ENCODE measurements at places on chromosomes 1 and 21. TPM values are rescaled to one million over a fixed set of nuclear protein-coding genes. Genes with fewer than 3 reads are reported as not detected.

TMEM52 gene
- total RNA-seq: 0.99 TPM

GLRX2 gene
- total RNA-seq: 32.9 TPM

DNA sequence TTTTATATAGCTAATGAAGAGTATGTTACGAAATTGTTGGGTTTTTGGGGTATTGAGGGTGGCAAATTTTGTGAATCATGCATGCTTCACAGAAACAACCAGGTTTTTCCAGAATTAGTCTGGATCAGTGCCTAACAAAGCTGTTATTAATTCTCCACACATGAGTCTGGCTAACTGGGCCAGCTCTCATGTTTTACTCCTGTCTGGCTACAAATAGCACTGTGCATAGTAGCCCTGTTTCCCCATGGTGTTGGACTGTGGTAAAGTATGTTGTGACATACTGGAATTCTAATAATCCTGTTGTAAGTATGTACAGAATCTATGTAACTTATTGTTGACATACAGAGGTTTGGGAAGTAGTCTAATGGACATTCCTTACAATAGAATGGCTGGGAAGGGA lies 35.8 kb downstream of the S100B start:
- H3K27ac ChIP-seq: no peak overlapping the region
- no peak overlapping the region for H3K4me3 ChIP-seq
- H3K36me3 ChIP-seq: peaks cover 46% of the 10 kb centered on the region
- peaks cover 7% of the 10 kb centered on the region for H3K4me1 ChIP-seq
- no peak for DNase-seq

- H3K36me3 ChIP-seq: no peaks in the 10 kb centered on the region
- no peak for DNase-seq
- peak overlapping the region; percentile 57 for H3K27ac ChIP-seq
These were observed 6.2 kb upstream of the AGTRAP start for GRCh38 chr1:11729498-11730428.

- peaks cover 10% of the 10 kb centered on the region for H3K36me3 ChIP-seq
- peaks cover 13% of the 10 kb centered on the region for H3K4me1 ChIP-seq
- H3K27me3 ChIP-seq: peaks cover 6% of the 10 kb centered on the region
- H3K27ac ChIP-seq: no peak overlapping the region
These were observed 34.7 kb downstream of the LRRC3 start for GRCh38 chr21:44489962-44490361.

DNA sequence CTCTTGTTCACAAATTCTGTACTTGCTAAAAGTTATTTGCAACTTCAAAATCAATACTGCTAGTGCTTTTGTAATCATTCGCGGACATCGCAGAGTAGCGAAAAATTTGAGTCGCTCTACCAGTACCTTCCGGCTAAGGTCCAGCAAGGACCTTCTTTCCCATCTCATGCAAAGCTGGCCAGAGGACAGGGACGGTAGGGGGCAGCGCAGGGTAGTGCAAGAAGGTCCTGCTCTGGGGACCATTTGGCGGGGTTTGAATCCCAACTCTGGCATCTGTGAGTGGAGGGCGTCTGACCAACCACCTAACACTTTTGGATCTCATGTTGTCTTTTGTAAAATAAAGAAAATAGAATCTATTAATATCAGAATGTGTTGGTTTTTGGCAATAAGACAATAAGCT lies 258.3 kb downstream of the SPATA17 start:
- no peaks in the 10 kb centered on the region for H3K4me1 ChIP-seq
- no peaks in the 10 kb centered on the region for H3K36me3 ChIP-seq
- H3K27me3 ChIP-seq: no peaks in the 10 kb centered on the region
- H3K4me3 ChIP-seq: no peak overlapping the region
- no peak overlapping the region for H3K27ac ChIP-seq
